ENCODE measurements at places on chromosomes 2 and 18.

GRCh38 chr18:39051013-39051412 lies 1485.4 kb upstream of the CELF4 start:
- DNase-seq = no peak

DNA sequence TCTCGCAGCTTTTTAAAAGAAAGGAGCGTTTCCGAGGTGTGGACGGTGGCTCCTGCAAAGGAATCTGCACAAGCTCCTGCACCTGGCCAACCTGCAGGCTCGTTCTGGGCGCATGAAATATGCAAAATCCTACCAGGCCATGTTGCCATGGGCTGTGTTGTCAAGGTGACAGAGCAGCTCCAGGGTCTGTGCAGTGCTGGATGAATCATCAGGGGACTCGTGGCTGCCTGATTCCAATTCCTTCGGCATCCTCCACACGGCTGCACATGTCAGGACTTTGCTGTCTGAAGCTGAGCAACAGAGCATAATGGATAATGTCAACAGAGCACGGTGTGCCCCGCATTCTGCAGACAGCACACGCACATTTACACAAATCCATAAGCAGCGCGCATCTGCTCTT lies 120.5 kb downstream of the EIPR1 start:
- DNase-seq = no peak

DNA sequence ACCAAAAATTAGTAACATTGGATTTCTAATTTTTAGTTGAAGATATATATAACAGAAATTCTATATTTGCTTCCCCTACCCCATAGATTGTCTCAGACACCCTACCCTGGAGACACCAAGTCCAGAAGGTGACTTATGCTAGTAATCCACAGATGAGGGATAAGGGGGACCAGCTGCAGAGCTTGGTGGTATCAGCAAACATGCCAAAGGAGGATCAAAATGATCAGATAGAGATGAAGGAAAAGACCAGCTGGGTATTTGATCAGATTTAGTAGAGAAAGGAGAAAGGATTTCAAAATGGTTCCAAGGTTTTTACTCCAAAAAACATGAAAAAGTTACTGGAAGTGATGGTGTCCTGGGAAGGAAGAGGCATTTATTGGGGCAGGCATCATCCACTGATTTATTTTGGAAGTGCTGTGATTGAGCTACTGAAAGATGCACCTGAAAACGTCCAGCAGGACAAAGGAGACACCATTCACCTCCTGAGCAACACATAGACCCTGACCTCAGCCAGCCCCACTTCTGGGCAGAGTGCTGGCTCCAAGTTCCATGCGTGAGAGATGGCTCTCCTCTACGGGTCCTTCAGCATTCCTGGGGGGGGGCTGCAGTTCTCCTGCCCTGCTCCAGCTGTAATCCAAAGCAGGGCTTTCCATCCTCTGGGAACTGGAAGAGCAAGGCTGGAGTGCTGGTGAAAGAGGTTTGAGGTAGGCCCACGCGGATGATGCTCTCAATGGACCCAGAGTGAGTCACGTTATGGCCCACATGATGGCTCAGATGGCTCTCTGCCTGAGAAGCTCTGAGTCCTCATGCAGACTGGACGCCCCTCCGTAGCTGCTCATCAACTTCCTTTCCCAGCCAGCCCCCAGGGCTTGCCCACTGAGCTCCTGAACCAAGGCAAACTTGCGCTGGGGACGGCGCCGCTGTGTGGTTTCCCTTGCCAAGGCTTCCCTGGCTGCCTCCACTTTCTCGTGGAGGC lies 3.7 kb upstream of the LRRFIP1 start:
- DNase-seq = no peak

- no peak for DNase-seq
These were observed 140.1 kb downstream of the MBP start for GRCh38 chr18:76992226-76993084.

DNA sequence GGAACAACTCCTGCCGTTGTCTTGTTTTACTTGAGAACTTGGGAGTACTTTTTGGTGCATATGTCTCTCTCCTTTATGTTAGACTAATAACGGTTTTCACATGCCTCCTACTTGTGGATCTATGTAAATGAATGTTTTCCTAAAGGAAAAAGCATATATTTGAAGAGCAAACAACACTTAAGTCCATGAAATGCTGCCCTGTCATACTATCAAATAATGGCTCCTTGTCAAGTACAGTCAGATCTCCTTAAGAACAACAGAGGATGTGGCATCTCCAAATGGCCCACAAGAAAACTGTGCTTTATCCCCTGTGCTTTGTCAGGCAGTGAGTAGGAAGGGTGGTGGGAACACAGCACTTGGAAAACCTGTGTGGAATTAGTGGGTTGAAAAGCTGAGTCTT lies 198.2 kb downstream of the PTGR3 start:
- DNase-seq = no peak

DNA sequence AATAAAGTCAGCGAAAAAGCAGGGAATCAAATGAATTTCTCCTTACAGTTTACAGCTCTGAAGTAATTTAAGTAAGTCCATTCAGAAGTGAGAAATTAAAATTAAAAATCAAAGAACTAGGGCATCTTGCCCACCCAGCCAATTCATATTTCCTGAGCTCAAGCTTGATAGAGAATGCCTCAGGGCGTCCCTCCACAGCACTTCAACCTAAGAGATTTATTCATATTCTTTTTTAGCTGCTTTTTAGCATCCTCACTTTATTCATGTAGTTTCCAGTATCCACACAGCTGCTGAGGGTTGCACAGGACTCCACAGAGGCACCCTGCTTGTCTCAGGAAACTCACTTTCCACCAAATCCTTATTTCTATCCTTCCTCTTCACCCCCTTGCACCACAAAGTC lies 900.3 kb downstream of the BCL11A start:
- no peak for DNase-seq

DNA sequence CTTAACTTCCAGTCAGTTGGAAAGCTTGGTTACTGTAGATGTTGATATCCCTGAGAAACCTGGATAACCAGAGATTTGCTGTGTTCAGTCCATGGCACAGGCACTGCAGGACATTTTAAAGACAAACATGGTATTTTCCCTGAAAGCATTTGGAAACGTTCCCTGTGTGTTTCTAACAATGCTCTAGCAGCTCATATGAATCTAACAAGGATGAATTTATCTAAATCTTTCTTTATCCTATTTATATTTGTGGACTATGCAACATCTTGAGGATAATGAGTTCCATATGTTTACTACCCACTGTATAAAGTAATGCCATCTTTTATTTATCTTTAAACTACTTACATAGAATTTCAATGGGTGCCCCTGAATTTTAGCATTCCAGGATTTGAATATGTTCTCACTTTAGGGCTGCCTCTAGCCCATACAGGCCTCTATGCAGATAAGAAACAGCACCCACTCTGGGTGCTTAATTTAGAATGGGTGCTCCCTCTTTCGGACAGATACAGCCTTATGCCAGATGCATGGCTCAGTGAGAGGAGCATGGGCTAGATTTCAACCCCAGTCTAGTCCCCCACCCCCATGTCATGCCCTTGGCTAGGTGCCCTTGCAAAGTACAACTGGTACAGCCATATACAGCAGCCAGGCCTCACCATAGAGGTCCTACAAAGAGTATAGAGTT lies 50.6 kb upstream of the NEMP2 start:
- DNase-seq = no peak

- no peak for DNase-seq
These were observed 981 bp downstream of the ST8SIA3 start for GRCh38 chr18:57353137-57353939.

- no peak for DNase-seq
These were observed 172.4 kb upstream of the GULP1 start for GRCh38 chr2:188119112-188119838.

DNA sequence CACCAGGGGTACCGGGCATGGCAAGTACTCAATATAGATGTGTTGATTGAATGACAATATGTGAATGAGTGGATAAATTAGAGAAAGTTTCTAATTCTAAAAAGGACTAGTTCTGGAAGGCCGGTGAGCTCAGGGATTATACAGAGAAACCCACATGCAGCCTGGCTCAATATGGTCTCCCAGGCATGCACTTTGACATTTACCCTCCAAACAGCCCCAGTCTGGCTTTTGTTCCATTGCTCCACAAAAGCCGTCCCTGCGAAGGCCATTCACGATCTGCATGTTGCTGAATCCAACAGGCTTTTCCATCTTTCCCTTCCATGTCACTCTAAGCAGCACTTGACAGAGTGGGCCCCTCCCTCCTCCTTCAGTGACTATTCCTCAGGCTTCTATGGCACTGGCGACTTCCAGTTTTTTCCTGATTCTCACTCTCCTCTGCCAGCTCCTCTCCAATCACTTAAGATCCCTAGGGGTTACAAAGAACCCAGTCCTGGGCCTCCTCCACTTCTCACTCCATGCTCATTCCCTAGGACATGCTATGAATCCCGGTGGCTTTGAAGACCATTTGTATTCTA lies 266.7 kb downstream of the AFF3 start:
- no peak for DNase-seq

DNA sequence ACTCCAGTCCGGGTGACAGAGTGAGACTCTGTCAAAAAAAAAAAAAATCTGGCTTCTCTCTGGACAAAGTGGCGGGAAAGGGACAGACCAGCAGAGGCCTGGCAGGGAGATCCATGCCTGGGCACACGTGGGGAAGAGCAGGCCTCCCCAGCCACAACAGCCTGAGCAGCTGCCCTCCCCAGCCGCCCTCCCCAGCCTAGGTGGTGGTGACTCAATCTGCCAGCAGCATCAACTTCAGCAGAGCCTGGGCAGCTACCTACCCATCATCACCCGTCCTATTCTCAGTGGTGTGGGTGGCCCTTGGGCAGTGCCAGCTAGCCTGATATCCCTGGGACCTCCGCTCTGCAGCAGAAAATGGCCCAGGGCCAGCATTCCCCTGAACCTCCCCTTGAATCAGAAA lies 612.4 kb downstream of the FBXO15 start:
- DNase-seq = no peak

DNA sequence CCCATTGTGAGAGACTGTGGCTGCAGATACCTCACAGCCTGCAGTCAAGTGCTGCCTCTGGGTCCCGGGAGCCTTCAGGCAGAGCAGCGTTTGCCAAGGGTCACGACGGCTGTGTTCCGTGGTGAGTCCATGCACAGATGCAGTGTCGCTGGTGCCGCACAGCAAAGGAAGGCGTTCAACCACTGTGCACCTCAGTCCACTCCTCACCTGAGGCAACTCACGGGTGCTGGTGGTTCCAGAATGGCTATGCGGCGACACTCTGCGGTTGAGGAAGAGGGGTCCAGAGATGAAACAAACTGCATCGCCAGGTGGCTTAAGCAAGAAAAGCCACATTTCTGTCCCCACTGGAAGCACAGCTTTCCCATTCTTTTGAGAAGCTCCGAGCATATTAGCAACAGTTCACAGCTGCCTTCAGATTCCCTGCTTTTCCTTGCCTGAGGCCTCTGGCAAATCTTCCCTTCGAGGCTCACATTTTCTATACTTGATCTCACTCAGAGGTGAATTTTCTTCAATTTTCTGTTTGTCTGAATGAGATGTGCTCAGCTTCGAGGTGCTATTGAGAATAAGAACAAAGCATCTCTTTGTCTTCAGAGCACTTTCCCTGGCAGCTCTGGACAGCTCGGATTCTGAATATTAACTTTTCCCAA lies 208.8 kb upstream of the TWIST2 start:
- DNase-seq = no peak

GRCh38 chr2:44101246-44101645 lies 67.4 kb upstream of the PPM1B start:
- DNase-seq = no peak

- DNase-seq = peak; percentile 57
These were observed 74.2 kb downstream of the GLI2 start for GRCh38 chr2:120809609-120810440.

DNA sequence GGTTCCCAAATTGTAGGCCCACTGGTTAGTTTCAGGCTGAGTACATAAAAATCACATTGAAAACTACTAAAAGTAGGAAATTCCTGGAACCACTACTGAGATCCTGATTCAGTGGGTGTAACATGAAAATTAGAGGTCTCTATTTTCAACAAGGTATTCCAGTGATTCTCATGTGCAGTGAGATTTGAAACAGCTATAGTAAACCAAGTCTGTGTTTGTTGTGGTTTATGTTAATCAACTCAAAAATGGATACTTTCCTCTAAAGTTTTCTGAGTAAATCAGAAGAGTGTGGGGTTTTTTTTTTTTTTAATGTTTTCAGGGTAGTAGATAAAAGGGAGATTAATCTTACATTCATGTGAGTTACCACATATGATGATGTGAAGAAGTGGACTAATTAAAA lies 42.4 kb upstream of the LIMS1 start:
- DNase-seq = no peak

DNA sequence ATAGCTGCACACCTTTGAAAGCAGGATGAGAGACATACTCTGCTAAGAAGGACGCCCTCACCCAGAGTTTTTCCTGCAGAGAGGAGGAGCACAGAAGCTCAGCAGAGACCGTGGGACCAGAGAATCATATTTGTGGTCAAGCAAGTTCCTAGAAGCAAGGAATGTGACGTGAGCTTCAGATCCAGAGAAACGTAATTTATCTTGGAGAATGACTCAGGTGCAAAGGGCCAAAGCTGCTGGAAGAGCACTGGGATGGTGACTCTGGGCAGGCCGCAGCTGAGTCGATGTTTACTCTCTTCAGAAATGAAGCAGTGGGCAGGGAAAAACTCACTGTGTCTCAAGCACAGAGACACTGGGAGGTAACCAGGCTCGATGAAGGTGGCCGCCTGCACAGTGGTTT lies 50.1 kb upstream of the IGFBP2 start:
- no peak for DNase-seq

DNA sequence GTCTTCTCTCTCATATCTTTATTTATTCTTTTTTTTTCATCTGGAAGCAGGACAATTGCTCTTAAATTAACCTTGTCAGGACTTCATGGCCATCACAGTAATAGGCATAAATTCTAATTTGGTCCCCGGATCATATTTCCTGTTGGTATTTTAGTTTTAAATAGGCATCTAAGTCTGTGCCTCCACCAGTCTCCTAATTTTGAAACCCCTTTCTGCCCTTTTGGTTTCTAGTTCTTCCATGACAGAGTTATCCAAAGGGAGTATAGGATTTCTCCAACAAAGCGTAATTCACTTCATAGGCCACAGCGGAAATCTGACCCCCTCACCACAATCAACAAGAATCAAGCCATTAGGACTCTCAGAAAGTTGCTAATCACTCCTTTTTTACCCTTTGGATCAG lies 3.8 kb downstream of the EPHA4 start:
- no peak for DNase-seq

GRCh38 chr18:48839819-48840490 lies 110.8 kb downstream of the SMAD7 start:
- no peak for DNase-seq

GRCh38 chr2:40204268-40204667 lies 247.6 kb downstream of the SLC8A1 start:
- DNase-seq = no peak

- DNase-seq = peak; percentile 12
These were observed 210.3 kb downstream of the UBE2E3 start for GRCh38 chr2:181190711-181191110.

DNA sequence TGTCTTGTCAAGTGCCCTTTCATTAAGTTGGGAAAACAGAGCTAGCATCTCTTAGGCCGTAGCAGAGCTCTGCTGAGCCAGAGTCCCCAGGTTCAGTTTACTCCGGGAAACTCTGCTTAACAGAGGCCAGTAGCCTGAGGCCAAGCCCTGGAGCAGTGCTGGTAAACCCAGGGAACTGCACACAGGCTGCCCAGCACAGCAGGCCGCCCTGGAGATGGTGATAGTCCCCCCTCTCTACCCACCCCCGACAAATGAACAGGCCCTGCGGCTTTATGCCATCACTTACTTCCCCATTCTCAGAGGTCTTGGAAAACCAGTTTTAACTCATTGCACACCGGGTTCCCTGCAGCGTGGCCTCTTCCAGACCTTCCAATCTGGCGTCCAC lies 3.5 kb downstream of the CNNM4 start:
- peak; percentile 93 for DNase-seq

Measured in hematopoietic multipotent progenitor cell treated with erythropoietin and hydrocortisone succinate and interleukin-3 and kit ligand, for 4 days (in vitro differentiated cells).